ENCODE measurements at places on chromosomes 4 and X.
A peak's percentile ranks its signal among the peaks of the same experiment; 100 is the strongest.

GRCh38 chr4:112386071-112386470 is 88.9 kb downstream of the ALPK1 start:
- DNase-seq, result no peak

- no peak for DNase-seq
These were observed 235.9 kb upstream of the FMR1 start for GRCh38 chrX:147675819-147676218.

DNA sequence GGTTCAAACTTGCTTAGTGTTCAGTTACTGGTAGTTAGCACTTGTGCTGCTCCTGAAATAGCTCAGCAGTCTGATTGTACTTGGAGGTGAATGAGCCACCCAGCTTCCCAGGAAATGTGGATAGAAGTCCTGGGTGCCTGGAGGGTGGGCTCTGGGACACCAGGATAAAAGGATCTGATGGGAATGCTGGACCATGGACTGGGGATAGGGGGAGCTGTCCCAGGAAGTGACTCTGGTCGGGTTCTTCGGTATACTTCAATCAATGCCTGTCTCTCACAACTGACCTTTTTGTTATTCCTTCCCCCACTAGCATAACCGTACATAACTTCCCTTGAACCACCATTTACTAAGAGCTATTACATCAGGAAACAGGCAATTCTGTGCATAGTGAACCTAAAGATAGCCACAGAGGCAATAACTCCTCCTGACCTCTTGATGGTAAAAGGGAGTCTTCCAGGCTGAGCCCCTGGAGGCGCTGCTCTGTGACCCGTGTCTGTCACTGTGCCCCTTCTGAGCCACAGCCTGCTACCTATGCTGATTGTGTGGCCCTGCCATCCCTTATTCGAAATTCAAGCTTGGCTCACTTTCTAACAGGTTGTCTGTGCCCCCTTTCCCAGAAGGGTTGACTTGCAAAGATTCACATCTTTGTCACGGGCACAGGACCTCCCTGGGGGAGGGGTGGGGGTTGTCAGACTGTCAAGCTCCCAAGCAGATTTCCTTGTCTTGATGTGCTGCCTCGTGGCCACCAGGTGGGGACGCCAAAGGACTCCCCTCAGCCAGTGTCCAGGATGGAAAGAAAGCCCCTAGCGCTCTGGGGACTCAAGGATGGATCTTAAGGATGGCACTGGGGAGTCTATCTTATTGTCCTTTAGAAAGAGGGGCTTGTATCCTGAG is 24.5 kb upstream of the WDR1 start:
- no peak for DNase-seq

- DNase-seq, result no peak
These were observed 6.9 kb upstream of the WDR1 start for GRCh38 chr4:10123227-10124101.

- DNase-seq, result no peak
These were observed 32.7 kb downstream of the ACSL1 start for GRCh38 chr4:184792950-184793555.

DNA sequence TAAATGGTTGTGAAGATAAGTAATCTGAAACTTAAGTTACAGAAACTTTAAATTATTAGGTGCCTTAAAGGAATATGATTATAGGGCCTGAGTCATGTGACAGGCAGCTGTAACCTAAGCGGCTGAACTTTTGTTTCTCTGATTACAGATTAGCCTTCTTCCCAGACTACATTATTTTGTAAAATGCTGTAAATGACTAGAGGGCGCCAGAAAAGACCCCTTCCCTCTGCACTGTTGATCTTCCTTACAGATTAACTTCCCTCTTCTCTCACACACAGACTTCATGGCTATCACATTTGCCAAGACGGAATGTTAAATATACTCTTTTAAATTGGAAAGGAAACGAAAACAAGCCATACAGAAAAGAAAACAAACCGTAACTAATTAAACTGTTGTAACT is 96.6 kb downstream of the EVC2 start:
- no peak for DNase-seq

DNA sequence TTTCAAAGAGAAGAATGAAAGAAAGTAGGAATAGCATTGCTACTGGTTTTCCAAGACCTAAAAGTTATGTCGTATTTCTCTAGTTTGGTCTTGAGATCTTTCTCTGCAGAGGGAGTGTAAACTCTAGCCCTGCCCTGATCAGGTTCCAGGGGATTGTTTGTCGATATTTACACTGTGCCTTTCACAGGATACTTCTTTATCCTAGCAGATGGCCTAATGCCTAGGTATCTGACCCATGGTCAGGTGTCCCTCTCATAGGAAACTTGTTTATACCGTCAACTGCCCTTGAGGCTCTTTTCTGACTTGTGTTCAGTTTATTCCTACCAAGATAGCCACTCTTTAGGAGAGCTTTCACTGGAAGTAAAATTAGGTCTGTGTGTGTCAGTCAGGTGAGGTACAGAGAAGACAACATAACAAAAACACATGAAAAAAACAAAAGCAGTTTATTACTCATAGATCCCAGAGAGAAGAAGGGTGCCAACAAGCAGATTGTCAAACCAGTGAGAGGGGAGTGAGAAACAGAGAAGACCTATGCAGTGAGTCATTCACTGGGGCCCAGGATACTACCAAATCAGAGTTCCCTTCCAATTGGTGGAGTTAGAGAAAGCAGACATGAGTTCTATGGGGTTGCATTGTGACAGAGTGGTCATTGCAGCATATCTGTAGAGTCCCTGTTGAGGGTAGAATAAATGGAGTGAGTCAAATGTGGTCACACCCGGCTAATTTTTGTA is 40.6 kb upstream of the THOC2 start:
- no peak for DNase-seq

GRCh38 chrX:129636175-129636681 is 18.5 kb downstream of the APLN start:
- DNase-seq, result no peak

DNA sequence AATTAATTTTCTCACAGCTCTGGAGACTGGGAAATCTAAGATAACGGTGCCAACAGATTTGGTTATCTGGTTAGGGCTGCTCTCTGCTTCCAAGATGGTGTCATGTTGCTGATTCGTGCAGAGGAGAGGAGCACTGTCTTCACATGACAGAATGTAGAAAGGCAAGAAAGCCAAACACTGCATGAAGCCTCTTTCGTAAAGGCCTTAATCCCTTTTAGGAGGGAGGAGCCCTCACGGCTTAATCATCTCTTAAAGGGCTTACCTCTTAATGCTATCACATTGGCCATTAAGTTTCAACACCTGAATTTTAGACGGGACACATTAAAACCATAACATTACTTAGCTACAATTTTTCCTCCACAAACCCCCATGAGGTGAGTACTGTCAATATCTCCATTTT is 174.1 kb downstream of the COX18 start:
- no peak for DNase-seq

- no peak for DNase-seq
These were observed 91.9 kb upstream of the KLHL13 start for GRCh38 chrX:118208481-118208880.

- DNase-seq, result no peak
These were observed 5.3 kb upstream of the COMMD8 start for GRCh38 chr4:47468706-47469365.

DNA sequence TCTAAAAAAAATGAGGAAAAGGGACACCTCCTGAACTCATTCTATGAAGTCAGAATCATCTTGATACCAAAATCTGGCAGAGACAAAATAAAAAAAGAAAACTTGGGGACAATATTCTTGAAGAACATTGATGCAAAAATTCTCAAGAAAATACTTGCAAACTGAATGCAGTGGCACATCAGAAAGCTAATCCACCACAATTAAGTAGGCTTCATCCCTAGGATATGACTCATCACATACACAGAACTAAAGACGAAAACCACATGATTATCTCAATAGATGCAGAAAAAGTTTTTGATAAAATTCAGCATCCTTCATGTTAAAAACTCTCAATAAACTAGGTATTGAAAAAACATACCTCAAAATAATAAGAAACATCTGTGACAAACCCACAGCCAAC is 98.3 kb downstream of the FAM47B start:
- no peak for DNase-seq

- DNase-seq, result no peak
These were observed 560.4 kb downstream of the ANKRD50 start for GRCh38 chr4:124152132-124152531.

DNA sequence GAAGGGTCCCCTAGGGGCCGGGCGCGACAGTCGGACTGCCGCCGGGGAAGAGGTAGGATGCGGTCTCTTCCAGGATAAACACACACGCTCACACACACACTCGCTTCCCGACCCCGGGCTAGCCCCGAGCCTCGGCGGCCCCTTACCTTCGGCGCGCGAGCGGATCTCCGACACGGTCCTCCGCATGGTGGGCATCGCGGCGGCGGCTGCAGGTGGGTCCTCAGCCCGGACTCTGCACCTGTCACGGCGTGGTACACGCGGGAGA is 294 bp downstream of the ATP8A1 start:
- no peak for DNase-seq

DNA sequence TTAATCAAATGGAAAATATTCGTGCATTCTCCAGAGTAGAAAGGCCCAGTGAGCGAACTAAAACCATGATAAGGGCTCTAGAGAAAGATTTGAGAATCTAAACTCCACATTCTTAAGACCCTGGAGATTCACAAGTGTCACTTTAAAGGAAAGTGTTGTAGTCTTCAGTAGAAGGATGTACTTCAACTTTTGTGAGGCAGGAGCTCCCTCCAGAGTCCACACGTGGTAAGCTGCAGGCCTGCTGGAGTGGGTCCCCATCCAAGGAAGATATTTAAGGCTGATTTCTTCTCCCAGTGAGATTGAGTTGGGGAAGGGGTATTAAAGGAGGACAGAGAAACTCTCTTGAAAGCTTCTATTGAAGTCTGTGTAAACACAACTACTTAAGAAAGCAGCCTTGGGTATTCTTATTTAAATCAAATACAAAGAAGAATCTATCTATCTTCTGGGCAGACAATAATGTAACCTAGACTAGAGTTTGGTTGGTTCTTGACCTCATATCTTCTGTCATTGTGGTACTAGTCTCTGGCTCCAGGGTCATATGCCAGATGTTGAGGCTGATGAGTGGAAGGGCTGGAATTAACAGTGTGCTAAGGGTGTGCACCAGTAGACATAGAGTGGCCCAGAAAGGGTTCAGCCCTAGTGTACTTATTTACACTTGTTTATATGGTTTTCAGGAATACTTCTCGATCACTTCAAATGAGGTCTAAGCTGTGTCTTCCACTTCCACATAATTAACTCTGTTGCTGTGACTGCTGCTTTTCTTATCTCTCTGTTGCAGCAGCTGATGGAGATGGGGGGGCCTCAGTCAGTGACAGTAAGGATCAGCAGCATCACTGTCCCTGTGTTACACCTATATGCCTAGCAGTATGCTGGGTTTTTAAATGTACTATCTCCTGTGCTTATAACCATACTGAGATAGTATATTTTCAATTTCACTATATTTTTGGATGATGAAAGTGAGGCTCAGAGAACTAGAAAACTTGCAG is 76.1 kb downstream of the HMGB2 start:
- peak; percentile 74 for DNase-seq

DNA sequence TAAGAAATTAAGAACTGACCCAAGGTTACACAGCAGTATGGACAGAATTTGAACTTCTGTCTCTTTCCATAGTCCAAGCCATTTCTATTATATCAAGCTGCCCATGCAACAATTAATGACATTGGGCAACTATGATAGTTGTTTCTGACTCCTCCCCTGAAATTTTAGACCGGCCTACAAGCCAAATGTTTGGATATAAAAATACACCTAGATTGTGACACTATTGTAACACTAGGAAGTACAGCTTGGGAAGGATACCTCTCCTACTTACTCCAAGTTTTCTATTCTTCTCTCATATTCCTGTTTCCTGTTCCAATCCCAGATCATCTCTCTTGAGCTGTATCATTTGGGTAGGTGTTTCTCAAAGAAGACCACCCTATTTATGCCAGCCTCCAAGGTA is 43.5 kb downstream of the RCHY1 start:
- no peak for DNase-seq

- no peak for DNase-seq
These were observed 38.4 kb upstream of the HUWE1 start for GRCh38 chrX:53724872-53725271.

DNA sequence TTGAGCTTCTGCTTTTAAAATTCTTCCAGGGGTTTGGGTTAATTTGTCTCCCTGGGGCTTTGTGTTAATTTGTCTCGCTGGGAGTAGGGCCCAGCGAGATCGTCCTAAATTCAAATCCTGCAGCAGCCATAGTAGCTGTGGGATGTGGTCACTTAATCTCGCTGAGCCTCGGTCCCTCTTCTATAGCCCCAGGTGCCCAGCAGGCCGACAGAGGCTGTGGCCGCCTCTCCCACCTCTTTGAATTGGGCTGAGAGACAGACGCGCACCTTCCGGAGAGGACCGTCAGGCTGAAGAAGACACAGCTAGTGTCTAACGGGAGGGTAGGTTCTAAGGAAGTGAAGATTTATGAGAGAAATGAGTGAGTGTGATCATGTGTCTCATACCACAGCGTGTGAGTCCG is 15.7 kb upstream of the WFS1 start:
- DNase-seq, result no peak

DNA sequence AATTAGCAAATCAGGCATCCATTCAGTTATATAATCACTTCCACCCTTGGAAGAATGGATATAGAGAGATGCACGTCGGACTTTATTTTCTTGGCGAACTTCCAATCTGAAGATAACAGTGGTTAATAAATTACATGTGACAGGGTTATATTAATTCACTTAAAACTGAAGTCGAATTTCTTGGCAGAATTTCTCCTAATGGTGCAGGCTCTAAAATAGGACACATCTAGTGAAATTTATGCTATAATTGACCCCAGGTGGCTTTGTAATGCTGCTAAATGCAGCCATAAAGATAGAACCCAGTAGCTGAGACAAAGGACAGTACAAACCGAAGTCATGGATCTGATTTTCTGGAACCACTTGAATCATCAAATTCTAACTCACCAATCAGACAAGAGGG is 20.8 kb upstream of the SLC10A4 start:
- no peak for DNase-seq

GRCh38 chr4:123649645-123650391 is 253.2 kb downstream of the SPRY1 start:
- DNase-seq, result no peak

- peak; percentile 8 for DNase-seq
These were observed 78.1 kb downstream of the BMP15 start for GRCh38 chrX:50988649-50989048.

DNA sequence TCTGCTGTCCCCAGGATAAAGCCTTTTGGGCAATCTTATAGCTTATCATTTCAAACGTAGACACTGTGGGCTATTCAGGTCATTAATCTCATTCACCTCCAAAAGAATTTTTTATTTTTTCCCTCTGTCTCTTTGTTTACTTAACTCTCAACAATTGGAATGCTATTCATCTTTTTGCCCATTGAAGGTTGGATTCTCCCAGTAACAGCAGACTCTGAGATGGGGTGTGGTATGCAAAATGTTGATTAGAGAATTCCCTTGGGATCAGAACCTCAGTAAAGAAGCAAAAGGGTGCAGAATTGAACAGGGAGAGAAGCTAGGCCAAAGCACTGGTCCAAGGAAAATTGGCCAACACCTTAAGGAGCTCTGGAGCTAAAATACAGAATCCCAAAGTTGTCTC is 60.4 kb downstream of the CAMK2D start:
- DNase-seq, result no peak

Measured in NCI-H446 (cell line).